Esophagus squamous epithelium (tissue), 5 donors: ENCODE measurements at places on chromosomes 2 and 18. TPM values are rescaled to one million over a fixed set of nuclear protein-coding genes. Genes with fewer than 3 reads are reported as not detected.
A peak's percentile ranks its signal among the peaks of the same experiment; 100 is the strongest.

DNA sequence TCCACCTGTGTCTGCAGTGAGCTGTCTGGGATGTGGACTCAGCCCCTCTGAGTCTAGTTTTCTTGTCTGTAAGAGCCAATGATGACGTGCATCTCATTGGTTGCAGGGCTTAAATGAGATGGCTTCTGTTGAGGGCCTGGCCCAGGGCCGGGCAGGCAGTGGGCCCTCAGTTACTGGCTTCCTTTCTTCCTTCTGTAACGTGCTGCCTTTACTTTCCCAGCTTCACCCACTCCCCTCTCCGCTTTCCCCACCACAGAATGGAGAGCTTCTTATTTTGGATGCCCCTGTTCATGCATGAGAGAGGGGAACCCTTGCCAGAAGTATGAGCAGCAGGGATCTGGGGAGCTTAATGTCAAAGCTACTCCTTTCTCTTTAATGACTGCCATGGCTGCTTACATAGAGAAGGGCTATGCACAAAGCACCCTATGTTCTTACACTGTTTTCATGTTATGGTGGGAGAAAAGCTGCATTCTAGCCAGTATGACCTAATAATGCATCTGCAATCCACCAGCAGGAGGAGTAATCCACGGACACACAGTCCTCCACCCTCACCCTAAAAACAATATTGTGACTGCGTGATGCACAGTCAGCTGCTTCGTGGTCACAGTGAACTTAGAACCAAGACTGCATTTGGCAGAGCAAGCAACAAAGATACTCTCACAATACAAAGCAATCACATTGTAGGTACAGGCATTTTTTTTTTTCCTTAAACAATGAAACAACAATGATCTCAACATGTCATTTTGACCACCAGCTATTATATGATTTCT lies 37.2 kb downstream of the CREG2 start:
- no peaks in the 10 kb centered on the region for H3K36me3 ChIP-seq
- H3K27ac ChIP-seq, result no peak overlapping the region
- H3K4me1 ChIP-seq, result no peaks in the 10 kb centered on the region
- no peaks in the 10 kb centered on the region for H3K27me3 ChIP-seq
- no peak for DNase-seq

ACADL gene
- total RNA-seq, result 1.6 TPM

GRCh38 chr2:168550670-168551069 lies 94.6 kb downstream of the CERS6 start:
- H3K4me3 ChIP-seq, result no peak overlapping the region
- H3K36me3 ChIP-seq, result no peaks in the 10 kb centered on the region
- DNase-seq, result no peak
- H3K27ac ChIP-seq, result no peak overlapping the region
- no peaks in the 10 kb centered on the region for H3K4me1 ChIP-seq

CAPN14 gene
- 130 TPM for total RNA-seq

DNA sequence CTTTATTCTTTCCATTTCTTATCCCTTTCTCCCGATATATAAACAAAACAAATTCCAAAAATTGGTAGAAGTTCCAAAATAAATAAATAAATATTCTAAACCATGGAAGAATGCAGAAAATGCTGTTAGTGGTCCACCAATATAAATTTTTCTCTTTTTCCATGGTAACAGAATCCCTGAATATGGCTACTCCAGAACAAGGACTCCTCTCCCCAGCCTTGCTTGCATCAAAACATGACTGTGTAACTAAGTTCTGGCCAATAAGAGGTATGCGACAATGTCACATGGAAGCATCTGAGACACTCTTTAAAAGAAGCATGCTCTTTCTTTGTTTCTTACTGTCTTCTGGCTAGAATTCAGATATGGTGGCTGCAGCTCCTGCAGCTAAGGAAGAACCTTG lies 325.1 kb upstream of the TANK start:
- DNase-seq, result no peak
- H3K27ac ChIP-seq, result no peak overlapping the region
- H3K27me3 ChIP-seq, result no peaks in the 10 kb centered on the region
- H3K4me3 ChIP-seq, result no peak overlapping the region
- H3K4me1 ChIP-seq, result no peaks in the 10 kb centered on the region

CHST9 gene
- 0.53 TPM for total RNA-seq

GRCh38 chr2:178251151-178251955 lies 57.0 kb downstream of the OSBPL6 start:
- H3K27ac ChIP-seq, result no peak overlapping the region
- no peaks in the 10 kb centered on the region for H3K27me3 ChIP-seq
- H3K36me3 ChIP-seq, result no peaks in the 10 kb centered on the region
- H3K4me3 ChIP-seq, result no peak overlapping the region
- no peak for DNase-seq

NTSR2 gene
- total RNA-seq, result not detected

REG1A gene
- not detected for total RNA-seq

SLC11A1 gene
- 10.6 TPM for total RNA-seq

UGT1A10 gene
- total RNA-seq, result 45.0 TPM

DNA sequence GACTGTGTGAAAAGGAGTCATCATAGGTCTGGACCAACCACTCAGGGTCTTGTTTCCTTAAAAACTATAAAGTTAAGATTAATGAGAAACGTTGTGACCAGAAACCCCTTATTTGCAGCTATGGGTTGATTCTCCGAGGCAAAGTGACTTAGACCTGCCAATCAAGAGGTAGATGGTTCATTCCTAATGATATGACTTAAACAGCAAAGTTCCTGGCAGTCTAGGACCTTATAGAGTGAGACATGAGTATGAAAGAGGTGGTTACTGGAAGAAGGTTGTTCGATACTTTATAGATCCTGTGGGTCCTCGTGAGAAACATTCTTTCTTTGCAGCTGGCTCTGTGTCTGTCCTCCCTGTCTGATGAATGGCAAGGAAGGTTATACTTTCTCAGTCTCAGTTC lies 8.0 kb downstream of the SFXN5 start:
- H3K4me1 ChIP-seq, result peaks cover 4% of the 10 kb centered on the region
- H3K27ac ChIP-seq, result peak overlapping the region; percentile 80
- no peak for DNase-seq
- no peaks in the 10 kb centered on the region for H3K27me3 ChIP-seq
- H3K4me3 ChIP-seq, result no peak overlapping the region

PMAIP1 gene
- 12.5 TPM for total RNA-seq

GRCh38 chr2:73009177-73009839 lies 62.2 kb downstream of the SFXN5 start:
- no peaks in the 10 kb centered on the region for H3K36me3 ChIP-seq
- H3K4me1 ChIP-seq, result no peaks in the 10 kb centered on the region
- DNase-seq, result no peak
- no peaks in the 10 kb centered on the region for H3K27me3 ChIP-seq
- H3K4me3 ChIP-seq, result no peak overlapping the region

GRCh38 chr2:17208511-17208910 lies 309.7 kb downstream of the RAD51AP2 start:
- H3K27ac ChIP-seq, result no peak overlapping the region
- no peak overlapping the region for H3K4me3 ChIP-seq
- H3K27me3 ChIP-seq, result no peaks in the 10 kb centered on the region
- no peaks in the 10 kb centered on the region for H3K4me1 ChIP-seq
- H3K36me3 ChIP-seq, result no peaks in the 10 kb centered on the region

DNA sequence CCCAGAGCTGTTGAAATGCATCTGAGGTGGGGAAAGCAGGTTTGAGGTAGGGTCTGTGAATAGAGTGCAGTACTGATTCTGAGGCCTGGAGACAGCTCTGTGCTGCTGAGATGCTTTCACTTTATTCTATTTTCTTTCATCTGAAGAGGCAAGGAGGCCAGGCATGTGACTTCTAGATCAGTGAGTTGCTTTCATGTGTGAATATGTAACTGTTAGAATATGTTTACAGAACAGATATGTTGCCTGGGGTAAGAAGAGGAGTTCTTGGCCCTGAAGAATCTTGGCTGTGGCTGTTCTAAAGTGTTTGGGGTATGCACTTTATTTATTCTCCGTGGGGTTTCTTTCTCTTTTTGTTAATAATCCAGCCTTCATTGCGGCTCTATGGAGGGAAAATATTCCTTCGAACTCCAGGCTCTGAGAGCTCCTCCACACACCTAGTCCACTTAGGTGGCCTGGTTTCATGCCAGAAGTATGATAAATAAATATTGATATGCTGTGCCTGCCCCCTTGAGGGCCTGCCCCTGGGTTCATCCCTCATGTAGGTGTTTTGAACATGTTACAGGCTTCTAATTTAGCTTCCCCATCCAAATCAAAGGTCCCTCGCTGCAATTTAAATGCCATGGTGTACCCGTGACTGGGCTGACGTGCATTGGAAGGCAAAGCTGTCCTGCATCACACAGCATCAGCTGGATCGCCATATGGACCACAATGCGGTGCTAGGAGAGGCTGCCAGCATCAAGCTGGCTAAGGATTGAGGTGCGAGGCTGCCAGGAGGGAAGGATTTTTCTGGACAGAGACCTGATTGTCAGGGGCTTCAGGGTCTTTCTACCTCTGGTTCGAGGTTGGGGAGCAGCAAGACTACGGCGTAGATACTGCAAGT lies 102.9 kb downstream of the PRKCE start:
- H3K27me3 ChIP-seq, result no peaks in the 10 kb centered on the region
- no peak for DNase-seq
- H3K27ac ChIP-seq, result peak overlapping the region; percentile 4

SERPINB2 gene
- 309 TPM for total RNA-seq

DNA sequence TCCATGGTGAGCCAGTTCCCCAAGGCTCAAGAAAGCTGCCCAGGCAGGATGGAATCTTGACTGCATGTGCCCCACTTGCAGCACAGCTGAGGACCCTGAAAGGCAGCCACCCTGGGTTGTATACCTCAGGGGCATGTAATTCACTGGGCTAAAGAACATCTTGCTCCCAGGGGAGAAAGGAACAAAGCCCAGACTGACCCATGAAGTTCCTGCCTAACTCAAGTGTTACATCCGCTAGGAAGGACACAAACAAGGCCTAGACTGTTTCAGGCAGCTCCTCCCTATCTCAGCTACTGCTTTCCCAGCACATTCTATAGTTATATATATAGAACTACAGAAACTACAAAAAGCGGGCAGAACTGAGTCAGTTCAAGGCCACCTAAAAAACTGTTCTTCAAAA lies 69.0 kb downstream of the RBM43 start:
- no peak overlapping the region for H3K4me3 ChIP-seq
- no peaks in the 10 kb centered on the region for H3K36me3 ChIP-seq
- no peak for DNase-seq
- H3K27me3 ChIP-seq, result no peaks in the 10 kb centered on the region

ZEB2 gene
- total RNA-seq, result 56.5 TPM

SIGLEC15 gene
- not detected for total RNA-seq

GRCh38 chr2:44777537-44777936 lies 164.0 kb upstream of the SIX3 start:
- H3K4me3 ChIP-seq, result no peak overlapping the region
- H3K36me3 ChIP-seq, result no peaks in the 10 kb centered on the region
- no peaks in the 10 kb centered on the region for H3K27me3 ChIP-seq
- DNase-seq, result no peak
- H3K27ac ChIP-seq, result no peak overlapping the region
- H3K4me1 ChIP-seq, result no peaks in the 10 kb centered on the region

DNA sequence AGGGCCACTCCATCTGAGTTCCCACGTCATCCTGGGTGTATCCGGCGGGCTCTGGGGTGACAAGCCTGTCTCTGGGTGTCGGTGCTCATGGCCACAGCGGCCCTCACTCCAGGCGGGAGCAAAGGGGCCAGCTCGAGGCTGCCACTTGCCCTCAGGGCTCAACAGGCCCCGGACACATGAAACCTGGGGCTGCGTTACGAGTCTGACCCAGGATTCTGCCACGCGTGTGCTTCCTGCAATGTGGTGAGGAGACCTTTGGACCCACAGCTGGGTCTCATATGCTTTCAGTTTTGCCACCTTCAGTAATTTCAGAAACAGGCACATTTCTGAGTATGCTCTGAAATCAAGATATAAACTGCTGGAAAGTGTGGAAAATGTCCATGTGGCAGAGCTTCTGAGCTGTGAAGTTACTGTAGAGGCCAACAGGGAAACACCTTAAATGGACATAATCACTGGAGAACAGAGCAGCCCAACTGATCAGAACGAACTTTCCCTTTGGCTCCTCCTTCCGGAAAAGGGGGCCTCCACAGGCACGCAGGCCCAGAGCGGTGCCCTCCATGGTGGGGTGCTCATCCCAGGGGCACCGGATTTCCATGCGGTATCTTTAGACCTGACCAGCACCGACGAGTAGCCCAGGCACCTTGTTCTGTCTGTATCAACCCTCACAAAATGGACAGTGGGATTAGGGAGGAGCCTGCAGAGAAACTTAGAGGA lies 14.1 kb downstream of the PER2 start:
- H3K4me3 ChIP-seq, result no peak overlapping the region
- peaks cover 9% of the 10 kb centered on the region for H3K4me1 ChIP-seq
- H3K27ac ChIP-seq, result no peak overlapping the region
- no peak for DNase-seq
- no peaks in the 10 kb centered on the region for H3K27me3 ChIP-seq

ALPG gene
- total RNA-seq, result not detected

DNA sequence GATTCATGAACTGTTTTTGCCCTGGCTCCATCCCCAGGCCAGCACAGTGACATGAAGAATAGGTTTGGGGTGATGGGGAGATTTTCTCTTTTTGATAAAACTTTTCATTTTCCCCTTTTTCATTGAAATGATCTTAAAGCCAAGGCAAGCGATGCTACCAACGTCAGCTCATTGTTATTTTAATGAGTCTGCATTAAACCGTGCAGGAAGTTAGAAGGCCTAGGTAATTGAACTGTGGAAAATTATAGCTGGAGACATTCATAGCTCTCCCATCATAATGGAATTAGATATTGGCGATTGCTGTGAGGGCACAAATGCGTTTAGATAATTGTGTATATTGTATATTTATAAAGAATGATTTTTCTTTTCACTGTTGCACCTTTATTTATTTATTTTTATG lies 33.2 kb downstream of the SMARCAL1 start:
- H3K36me3 ChIP-seq, result peaks cover 100% of the 10 kb centered on the region
- no peak for DNase-seq
- H3K4me3 ChIP-seq, result no peak overlapping the region
- no peaks in the 10 kb centered on the region for H3K4me1 ChIP-seq
- no peaks in the 10 kb centered on the region for H3K27me3 ChIP-seq

GRCh38 chr2:159755788-159756187 lies 42.2 kb downstream of the CD302 start:
- H3K4me1 ChIP-seq, result peaks cover 30% of the 10 kb centered on the region
- DNase-seq, result no peak
- H3K27me3 ChIP-seq, result no peaks in the 10 kb centered on the region
- peak overlapping the region; percentile 11 for H3K27ac ChIP-seq
- H3K4me3 ChIP-seq, result no peak overlapping the region

DNA sequence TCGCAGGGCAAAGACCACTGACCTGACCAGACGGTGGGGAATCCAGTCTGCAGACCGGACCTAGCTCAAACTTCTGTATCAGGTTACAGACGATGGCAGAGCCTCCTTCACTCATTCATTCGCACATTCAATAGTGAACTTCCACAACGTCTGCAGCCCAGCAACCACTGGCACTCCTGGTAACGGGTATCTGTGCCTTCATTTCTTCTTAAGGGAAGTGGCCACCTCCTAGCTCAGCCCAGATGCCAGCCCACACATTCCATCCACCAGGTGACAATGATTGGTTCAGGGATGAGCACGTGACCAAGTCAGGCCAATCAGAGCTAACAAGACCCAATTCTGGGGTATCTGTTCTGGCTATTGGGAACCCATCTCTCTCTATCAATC lies 15.9 kb upstream of the ARMC9 start:
- H3K4me3 ChIP-seq, result no peak overlapping the region
- H3K27ac ChIP-seq, result no peak overlapping the region
- no peaks in the 10 kb centered on the region for H3K36me3 ChIP-seq
- DNase-seq, result no peak

CHRND gene
- not detected for total RNA-seq
